Stimulated activated naive CD4-positive, alpha-beta T cell treated with Interleukin-2 at 50 U/mL for 16 hours (primary cell): ENCODE measurements at places on chromosomes 7 and 10.

DNA sequence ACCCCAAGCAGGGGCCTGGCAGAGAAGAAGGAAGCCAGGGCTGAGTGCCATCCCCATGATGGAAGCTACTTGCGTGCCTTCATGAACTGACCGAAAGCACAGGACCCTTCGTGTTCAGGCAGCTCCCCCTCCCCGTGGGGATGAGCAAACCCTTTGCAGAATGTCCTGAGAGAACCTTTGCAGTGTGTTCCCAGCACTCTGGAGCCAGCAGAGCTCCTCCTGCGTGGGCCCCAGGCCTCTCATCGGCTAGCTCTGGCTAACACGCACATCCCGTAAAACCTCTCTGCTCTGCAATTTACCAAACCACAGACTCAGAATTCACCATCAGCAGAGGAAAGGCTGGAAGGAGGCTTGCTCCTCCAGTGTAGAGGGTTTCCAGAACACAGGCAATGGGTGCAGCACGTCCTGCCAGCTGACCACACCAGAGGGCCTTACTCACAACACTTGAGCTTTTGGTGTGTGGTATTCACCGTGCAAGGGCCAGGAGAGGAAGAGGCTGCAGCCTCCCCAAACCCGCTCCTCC lies 3.1 kb downstream of the SH3PXD2A start:
- no peak for DNase-seq

DNA sequence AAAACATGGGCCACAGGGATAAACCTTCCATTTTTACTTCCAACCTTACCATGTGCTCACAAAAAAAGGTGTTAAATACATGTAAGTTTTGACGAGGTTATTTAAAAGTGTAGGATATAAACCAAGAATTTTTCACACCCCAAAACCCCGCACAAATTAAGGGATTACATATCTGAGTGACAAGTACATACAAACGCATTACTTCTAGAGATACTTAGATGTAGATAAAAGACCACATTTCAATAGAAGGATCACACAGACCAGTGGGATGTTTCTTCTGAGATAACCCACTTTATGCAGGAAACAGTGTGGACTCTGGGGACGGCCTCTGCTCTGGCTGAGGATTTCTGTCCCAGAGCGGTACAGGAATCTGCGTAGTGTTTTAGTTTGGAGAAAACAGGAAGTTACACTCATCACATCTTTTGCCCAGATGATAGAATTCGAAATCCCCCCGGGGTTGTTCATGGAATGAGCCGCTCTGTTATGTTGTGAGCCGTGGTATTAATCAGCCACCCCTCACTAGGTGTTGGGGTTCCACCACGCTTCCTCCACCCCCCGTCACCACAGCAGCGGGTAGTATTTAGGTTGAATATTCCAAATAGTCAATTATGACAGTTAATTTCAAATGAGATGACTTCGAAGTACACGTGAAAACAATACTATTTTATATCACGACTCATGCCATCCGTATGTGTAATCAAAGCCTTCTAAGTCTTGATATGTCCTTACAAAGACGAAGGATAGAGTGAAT lies 1.3 kb upstream of the CUL1 start:
- DNase-seq: peak; percentile 70

DNA sequence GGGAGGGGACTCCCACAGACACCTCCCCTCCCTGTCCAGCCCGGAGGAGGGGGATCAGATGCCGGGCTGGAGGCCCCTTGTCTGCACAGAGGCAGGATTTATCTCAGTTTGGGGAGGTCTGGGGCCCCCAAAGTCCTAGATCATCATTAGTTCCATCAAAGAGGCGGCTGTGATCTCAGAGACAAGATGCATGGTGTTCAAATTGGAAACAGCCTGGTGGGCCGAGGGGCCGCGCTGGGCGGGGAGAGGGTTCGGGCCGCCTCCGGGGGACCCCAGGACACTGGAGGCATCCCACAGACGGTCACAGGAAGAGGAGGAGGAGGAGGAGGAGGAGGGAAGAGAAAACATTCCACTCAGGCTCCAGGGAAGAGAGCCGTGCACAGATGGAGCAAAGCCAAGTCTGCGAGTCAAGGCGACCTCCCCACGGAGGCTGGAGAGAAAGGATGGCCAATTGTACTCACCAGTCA lies 69.5 kb upstream of the CUX1 start:
- no peak for DNase-seq

- DNase-seq: no peak
Measured at GRCh38 chr10:126205486-126206205, 182.6 kb downstream of the ADAM12 start.

- no peak for DNase-seq
Measured at GRCh38 chr7:96285579-96285978, 36.3 kb downstream of the SLC25A13 start.

- no peak for DNase-seq
Measured at GRCh38 chr10:5530846-5531557, 6.2 kb downstream of the CALML3 start.

DNA sequence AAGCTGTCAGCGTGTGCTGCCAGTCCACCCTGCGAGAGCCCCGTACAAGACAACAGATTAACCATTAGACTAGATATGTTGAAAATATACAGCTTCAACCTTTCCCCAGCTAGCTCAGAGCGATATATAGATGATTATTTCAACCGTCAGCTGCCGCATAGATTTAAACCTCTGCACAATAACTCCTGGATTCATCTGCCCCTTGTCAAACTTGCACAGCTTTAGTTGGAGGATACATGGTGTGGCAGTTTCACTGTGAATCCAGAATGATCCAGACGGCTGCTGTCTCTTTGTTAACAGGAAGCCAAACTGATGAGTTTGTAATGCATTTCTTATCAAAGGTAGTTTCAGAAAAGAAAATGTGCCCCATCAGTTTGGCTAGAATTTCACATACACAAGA lies 659.7 kb downstream of the KCNMA1 start:
- DNase-seq: no peak

DNA sequence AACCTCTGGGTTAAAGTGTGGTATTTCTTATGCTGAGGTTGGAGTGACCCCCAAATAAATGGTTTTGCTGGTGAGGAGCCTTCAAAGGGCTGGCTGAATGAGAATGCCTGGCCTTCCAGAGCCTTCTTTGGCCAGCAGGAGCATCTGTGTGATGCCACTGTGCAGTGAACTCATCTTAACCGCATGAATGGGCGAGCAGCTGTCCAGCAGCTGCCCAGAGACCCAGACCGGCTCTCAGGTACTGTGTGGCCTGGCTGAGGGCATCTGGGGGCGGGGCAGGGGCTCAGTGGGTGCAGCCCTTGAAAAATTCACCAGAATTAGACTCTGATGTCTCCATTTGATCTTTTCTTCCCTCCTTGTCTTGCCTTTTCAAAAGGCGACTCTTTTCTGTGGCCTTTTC lies 59.0 kb downstream of the SYPL1 start:
- DNase-seq: no peak

GRCh38 chr10:99430116-99430450 lies 341 bp downstream of the GOT1 start:
- no peak for DNase-seq

DNA sequence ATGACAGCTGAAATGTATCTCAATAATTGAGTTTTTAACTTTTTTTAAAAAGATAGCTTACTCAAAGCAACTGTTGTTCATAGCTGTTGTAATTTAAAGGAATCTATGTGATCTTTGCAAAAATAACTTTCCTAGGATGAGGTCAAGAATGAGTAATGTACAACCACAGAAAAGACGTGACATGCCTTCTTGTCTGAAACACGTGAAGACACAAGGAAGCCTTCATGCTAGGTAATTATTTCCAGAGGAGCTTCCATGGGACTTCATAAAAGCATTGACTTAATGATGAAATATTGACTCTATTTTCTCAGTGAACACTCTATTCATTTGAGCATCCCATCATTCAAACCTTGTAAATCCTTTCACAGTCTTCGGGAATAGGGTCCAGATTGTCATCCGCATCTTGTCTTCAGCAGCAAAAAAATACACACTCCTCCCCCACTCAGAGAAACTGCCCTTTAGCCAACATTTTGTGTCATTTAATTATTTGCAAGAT lies 528.0 kb downstream of the NRG3 start:
- DNase-seq: no peak

DNA sequence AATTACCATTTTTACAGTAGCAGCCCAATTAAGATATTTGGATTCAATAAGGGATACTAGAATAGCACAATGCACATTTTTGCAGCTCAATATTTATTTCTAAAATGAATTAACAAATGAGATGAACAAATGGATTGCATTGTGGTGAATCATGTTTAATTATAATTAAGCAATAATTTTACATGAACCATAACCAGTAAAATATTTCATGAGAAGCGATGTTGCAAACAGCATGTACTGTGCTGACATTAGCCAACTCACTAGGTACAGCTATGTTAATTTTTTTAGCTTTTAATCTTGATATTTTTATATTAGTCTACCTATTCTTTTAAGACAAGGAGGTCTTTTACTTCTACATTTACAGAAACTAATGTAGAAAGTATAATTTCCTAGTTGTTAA lies 399.1 kb upstream of the AKR1E2 start:
- no peak for DNase-seq

DNA sequence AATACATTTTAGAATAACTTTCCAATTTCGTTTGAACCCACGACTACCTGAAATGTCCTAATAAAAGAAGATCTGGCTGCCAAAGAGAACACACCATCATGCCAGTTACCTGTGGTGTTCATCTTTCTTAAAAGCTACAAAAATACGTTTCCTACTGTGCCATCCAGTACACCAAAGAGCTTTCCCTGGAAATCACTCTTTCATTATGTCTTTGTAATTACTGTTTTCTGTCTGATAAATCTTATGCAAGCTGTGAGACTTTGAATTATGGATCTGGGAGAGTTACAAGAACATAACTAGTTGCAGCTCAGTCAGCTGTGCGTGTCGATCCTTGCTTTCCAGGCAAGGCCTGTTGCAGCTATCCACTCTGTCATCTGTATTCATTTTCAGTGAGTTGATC lies 12.5 kb upstream of the POM121L12 start:
- no peak for DNase-seq

DNA sequence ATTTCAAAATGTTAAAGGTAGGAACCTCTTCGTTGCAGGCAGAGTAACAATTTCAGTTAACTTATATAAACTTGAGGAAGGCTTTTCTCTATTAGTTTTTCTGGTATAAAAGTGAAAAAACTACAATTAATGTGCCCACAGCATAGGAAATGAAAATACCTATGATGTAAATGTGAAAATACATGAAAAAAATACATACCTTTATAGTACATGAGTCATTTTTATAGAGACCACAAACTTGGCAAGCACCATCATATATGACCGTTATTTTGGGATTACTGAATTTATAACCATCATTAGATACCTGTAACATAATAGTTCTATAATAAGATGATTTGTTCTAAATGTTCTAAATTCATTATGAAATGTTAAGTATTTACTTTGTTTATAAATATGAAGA lies 42.7 kb downstream of the VWDE start:
- no peak for DNase-seq

DNA sequence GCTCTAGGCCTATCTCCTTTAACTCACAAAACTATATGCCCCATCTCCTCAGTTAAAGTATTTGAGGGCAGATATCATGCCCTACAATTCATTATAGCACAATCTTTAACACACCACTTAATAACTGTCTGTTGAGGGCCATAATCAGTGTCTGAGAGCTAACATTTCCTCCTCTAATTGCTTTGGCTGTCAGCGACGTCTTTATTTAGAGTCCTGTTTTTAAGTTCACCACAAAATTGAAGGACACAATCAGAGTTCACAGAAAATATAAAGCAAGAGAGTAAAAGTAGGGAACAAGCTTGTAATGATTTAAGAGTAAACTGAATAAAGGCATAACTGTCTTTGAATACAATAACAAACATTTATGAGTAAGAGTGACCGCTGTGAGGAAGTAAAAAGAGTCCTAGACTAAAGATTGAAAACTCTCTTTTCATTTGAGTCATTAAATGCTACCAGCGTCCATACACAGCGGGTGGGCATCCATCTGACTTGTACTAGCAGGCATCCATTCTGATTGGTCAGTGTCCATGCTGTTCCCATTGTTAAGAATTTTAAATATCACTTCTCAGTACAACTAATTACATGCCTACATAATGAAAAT lies 38.4 kb upstream of the ABCB4 start:
- DNase-seq: no peak

GRCh38 chr7:1459920-1460820 lies 900 bp upstream of the MICALL2 start:
- DNase-seq: no peak

- DNase-seq: no peak
Measured at GRCh38 chr10:11678074-11678793, 63.9 kb upstream of the ECHDC3 start.

- no peak for DNase-seq
Measured at GRCh38 chr10:29039677-29040189, 249.1 kb upstream of the LYZL1 start.
